ENCODE measurements at places on chromosomes 6 and 20.

- DNase-seq, result no peak
These were observed 11.0 kb upstream of the COL10A1 start for GRCh38 chr6:116136933-116137340.

GRCh38 chr6:170097505-170098427 is 193.1 kb downstream of the DLL1 start:
- no peak for DNase-seq

GRCh38 chr6:140809694-140810101 is 1323.0 kb upstream of the GJE1 start:
- no peak for DNase-seq

DNA sequence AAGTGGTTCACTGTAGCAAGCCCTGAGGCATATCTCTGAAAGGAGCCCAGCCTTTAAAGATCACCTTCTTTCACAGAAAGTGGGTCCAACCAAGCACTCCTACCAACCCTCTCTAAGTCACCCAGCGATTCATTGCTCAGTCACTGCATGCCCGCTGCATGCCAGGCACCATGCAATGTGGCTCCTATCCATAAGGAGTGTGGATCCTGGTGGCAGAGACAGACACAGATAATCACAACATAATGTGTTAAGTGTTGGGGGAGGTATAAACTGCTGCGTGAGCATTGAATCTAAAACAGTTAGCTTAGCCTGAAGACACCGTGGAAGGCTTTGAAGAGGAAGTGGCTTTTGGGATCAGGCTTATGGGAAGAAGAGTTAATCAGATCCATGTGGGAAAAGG is 659.5 kb downstream of the PTPRT start:
- no peak for DNase-seq

GRCh38 chr6:14254505-14254904 is 136.9 kb downstream of the CD83 start:
- no peak for DNase-seq

DNA sequence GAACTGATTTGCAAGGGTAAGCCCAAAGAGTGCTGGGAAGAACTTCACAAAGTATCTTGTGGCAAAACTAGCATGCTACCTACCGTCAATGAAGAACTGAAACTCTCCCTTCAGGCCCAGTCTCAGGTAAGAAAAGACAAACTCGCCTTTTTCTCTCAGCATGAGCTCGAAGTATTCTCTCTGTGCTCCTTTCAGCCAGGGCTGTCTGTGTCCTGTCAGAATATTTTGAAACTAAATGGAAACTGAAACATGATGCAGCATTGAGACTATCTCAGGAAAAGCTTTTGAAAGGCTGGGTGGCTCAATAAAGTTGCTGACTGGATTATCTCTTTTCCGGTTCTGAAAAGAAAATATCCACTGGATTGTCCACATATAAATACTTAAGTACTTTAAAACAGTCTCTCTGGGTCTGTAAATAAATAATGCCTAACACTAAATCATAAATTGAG is 696 bp downstream of the CALHM5 start:
- no peak for DNase-seq

DNA sequence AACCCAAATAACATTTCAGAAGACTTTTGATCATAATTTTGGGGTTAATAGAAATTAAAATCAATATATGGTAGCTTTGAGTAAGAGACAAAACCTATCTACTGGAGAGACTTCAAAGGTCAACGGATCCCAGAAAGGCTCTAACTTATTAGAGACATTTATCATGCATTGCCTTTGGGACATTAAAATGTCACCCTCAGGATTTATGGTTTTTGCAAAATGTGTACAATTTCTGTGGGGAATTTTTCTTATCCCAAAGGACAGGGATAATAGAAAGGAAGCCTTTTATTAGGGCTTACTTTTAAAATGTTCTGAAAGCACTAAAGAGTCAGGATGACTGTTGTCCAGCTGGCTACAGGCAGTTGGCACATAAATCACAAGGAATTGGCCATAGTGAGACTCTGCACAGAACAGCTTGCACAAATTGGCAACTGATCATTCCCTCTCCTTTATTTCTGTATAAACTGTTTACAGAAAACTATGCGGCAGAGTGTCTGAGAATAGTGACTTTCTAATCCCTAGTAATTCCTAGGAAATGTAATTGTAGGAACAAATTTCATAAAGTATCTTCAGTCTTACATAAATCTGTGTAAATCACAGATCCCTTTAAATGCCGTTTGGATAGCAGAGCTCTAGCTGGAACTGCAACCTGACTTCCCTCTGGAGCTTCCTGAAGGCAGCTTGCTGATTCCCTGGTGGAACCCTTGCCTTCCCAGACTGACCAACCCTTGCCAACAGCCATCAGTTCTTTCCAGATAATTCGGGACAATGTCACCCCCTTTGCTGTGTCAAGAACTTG is 201.1 kb upstream of the PREP start:
- DNase-seq, result no peak

Measured in stimulated activated CD4-positive, alpha-beta T cell treated with anti-CD3 and anti-CD28 coated beads, Interleukin-12 subunit alpha, Interleukin-12 subunit beta, amount 100 ng/mL, for 4 hours (primary cell).